Pancreas (tissue), 10 donors: ENCODE measurements at places on chromosomes 13 and 19.

DNA sequence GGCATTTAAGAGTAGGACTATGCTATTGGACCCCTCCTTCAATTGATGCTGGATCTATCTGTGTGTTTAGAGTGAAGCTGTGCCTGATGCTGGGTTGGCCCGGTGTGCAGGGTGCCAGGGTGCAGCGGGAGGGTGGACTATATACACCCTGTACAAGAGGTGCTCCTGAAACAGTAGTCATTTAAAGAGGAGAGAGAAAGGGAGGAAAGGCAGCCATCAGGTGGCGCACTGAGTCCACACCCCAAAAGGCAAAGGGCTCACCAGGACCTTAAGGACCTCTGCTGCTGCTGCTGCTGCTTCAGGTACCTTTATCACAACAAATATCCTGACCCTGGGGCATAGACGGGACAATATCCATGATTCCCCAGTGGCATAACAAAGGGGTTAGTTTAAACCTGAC lies 39.4 kb downstream of the ZNF136 start:
- H3K27me3 ChIP-seq = no peaks in the 10 kb centered on the region
- no peaks in the 10 kb centered on the region for H3K4me1 ChIP-seq
- no peak overlapping the region for H3K27ac ChIP-seq
- no peak overlapping the region for H3K4me3 ChIP-seq
- no peaks in the 10 kb centered on the region for H3K36me3 ChIP-seq

DNA sequence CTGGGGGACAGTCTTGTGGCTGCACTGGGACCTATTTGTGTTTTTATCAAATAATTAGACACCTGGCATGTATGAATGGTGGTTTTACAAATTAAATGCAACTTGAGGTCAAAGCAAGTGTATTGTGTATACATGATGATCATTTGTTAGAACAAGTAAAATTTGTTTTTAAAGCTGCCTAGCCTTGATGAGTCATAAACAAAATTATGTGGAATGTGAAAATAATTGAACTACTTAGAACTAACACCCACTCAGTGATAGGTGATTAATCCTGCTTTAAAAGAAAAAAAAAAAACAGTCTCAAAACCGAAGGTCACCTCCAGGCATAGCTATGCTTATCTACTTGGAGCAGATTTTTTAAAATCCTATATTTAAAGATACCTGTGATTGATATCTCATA lies 770.3 kb upstream of the SLITRK5 start:
- DNase-seq = no peak
- H3K4me1 ChIP-seq = no peaks in the 10 kb centered on the region

GRCh38 chr13:111537115-111537728 lies 216.8 kb downstream of the TEX29 start:
- no peak overlapping the region for H3K27ac ChIP-seq
- H3K4me1 ChIP-seq = no peaks in the 10 kb centered on the region
- no peaks in the 10 kb centered on the region for H3K36me3 ChIP-seq
- DNase-seq = peak; percentile 37

GRCh38 chr13:111269508-111269907 lies 50.9 kb upstream of the TEX29 start:
- DNase-seq = no peak
- no peak overlapping the region for H3K27ac ChIP-seq
- H3K36me3 ChIP-seq = peaks cover 18% of the 10 kb centered on the region
- no peak overlapping the region for H3K4me3 ChIP-seq

DNA sequence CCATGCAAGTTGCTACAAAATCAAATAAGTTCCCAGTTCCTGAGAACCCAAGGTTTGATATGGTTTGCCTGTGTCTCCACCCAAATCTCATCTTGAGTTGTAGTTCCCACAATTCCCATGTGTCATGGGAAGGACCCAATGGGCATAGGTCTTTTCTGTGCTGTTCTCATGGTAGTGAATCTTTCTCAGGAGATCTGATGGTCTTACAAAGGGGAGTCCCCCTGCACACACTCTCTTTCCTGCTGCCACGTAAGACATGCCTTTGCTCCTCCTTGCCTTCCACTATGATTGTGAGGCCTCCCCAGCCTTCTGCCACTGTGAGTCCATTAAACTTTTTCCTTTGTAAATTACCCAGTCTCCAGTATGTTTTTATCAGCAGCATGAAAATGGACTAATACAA lies 28.5 kb upstream of the TSHZ3 start:
- H3K27me3 ChIP-seq = no peaks in the 10 kb centered on the region
- no peak overlapping the region for H3K4me3 ChIP-seq
- H3K4me1 ChIP-seq = no peaks in the 10 kb centered on the region
- no peak overlapping the region for H3K27ac ChIP-seq
